ENCODE measurements at places on chromosomes 3 and 15. TPM values are rescaled to one million over a fixed set of nuclear protein-coding genes. Genes with fewer than 3 reads are reported as not detected.

The RASL12 gene
- total RNA-seq, result 0.94 TPM

- DNase-seq, result peak; percentile 78
Observed at GRCh38 chr3:104397713-104398112, 969.0 kb upstream of the ALCAM start.

DNA sequence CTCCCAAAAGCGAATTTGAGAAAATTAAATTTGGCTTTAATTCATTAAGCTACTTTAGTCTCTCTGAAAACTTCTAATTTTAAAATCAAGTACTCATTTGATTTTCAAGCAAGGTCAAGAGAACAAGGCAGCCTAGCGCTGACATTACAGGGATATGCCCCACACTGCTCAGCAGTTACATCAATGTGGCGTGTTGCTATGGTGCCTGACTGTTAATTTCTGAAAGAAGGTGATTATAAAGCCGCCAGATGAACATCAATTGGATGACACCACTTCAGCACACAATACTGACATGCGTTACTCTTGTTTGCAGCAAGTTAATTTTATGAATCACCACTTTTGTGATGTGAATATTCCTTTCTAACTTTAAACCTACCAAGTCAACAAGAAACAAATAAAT is 284.4 kb downstream of the FOXP1 start:
- no peak for DNase-seq

The PCCB gene
- 110 TPM for total RNA-seq

DNA sequence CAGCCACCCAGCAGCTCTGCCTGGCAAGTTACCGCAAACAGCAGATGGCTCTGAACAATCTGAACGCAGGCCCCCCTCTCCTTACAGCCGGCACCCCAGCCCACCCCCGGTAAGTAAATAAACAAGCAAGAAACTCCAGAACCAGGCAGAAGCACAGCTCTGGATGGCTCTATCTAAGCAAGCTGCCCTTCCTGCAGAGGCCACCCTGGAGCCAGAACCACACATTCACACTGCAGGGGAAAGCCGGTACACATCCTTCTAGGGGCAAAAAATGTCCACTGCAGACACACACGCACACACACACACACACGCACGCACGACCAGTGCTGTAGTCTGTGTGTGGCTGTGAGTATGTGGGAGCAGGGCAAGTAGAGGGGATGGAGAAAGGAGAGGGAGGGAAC is 63.9 kb downstream of the ADCY5 start:
- DNase-seq, result no peak

Measured in myocyte (in vitro differentiated cells).